ENCODE measurements at places on chromosomes 12 and 14.

GRCh38 chr12:1373901-1374735 lies 220.3 kb downstream of the FBXL14 start:
- peak; percentile 87 for DNase-seq

- no peak for DNase-seq
Measured at GRCh38 chr12:52024845-52025230, 18.1 kb downstream of the TAMALIN start.

DNA sequence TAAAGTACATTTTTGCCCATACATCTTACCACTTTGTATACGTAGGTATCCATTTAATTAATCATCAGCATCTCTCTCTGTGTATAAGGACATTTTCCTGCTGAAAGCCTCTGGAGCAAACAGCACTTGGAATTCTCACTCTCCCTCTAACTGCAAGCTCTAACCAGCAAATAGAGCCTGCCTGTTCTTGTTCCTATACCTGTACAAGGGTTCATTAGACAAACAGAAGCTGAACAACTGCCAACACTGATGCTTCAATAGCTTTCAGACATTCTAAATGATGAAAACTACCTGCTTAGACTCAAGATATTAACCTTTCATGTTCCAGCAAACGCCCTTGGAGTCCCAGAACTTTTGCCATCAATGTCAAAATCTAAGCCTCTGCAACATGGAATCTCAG lies 98.0 kb downstream of the KCNH5 start:
- no peak for DNase-seq

GRCh38 chr12:62320054-62320453 lies 59.9 kb downstream of the USP15 start:
- no peak for DNase-seq

GRCh38 chr12:49456131-49456679 lies 82.6 kb upstream of the KCNH3 start:
- DNase-seq, result no peak
